Stimulated activated CD4-positive, alpha-beta T cell treated with anti-CD3 and anti-CD28 coated beads, Interleukin-1b, Interleukin-23, amount 100 ng/mL, for 4 hours (primary cell): ENCODE measurements at places on chromosomes 7 and 10.

DNA sequence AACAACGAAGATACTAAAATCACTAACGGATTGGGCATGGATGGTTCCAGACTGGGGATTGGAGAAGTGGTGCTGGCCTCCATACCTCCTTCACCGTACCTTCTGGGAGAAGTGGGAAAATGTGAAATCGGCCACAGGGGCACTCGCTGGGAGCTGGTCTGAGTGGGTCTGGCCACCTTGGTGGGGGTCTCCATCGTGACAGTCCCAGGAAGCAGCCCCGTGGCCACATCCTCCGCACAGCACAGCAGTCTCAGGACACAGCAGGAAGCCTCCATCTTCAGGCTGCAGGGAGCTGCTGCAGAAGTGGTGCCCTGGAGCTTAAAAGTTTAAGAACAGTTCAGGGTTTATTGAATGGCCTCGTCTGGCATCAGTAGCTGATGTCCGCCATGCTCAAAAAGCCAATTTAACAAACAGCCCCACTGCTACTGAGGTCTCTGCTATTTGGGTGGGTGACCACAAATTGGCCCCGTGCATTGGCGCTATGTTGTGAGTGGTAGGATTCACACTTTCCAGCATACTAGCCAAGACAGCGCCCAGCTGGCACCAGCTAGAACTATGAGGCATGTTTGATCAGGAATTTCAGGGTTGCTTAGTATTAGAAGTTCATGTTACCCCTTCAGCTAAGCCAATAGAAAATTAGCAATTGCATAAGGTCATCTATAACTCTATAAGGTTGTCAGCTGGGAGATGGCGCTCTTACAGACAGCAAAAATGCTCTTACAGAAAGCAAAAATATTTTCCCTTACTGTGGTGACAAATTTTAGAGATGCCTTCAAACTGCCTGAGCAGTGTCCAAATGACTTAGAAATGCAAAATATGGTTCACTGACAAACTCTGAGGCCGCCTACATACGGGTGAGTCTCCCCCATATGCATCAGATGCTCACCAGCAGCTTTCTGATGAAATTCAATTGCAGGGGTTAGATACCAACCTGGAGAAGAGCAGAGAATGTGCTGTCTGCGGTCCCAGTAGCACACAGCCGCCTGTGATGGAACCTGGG lies 17.0 kb downstream of the PKD1L1 start:
- DNase-seq = no peak

GRCh38 chr10:124942317-124943169 lies 620 bp downstream of the ZRANB1 start:
- no peak for DNase-seq

DNA sequence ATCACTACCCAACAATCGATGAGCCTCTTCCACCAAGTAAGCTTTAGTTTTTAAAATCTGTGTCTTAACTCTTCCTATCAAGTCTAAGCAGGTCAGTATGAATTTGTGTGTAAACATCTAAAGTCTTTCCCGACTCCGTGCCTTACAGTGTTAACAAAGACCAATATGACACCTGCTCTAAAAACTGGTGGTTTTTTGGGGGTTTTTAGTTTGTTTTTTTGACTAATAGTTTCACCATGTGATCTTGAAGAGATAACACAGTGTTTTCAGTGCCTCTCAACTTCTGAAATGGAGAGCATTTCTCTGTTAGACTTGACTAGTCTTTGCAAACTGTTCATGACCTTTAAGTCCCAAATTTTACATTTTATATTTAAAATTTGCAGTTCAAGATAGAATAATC lies 132.0 kb upstream of the STK17A start:
- DNase-seq = no peak

DNA sequence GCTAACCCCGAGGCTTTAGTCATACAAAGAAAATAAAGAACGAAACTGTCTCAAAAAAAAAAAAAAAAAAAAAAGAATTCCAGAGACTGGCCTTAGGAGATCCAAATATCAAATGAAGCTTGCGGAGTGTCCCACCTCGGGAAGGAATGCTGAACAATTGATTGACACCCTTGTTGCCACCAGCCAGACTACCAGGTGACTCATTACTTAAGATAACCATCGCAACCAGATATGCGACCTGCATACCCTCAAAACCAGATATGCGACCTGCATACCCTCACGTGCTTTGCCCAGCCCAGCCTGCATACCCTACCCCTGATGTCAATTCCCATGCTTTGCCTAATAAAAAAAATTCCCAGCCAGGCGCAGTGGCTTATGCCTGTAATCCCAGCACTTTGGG lies 2.7 kb upstream of the PRKRIP1 start:
- DNase-seq = no peak

- no peak for DNase-seq
These were observed 398.5 kb downstream of the REEP3 start for GRCh38 chr10:63919575-63920279.

DNA sequence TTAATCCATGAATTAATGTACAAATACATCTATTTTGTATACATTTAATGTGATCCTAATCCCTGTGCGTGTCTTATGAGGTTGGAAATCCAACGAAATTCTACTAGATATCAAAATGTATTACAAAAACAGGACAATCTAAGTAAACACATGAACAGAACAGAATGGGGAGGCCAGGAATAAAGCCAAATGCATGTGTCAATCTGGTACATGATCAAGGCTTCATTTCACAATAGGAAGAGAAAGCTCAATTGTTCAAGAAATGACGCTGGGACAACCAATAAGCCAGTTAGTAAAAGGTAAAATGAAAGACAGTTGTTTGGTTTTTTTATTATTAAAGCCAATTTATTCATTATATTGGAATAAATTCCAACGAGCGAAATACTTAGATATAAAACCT lies 83.0 kb downstream of the COL13A1 start:
- no peak for DNase-seq

GRCh38 chr10:124279882-124280281 lies 138.8 kb downstream of the OAT start:
- no peak for DNase-seq

- no peak for DNase-seq
These were observed 132.9 kb downstream of the CHN2 start for GRCh38 chr7:29327455-29327854.
